ENCODE measurements at places on chromosomes 16 and 17. TPM values are rescaled to one million over a fixed set of nuclear protein-coding genes. Genes with fewer than 3 reads are reported as not detected.
A peak's percentile ranks its signal among the peaks of the same experiment; 100 is the strongest.

Gene CD300A
- not detected for total RNA-seq

Gene KRTAP16-1
- total RNA-seq: 0.05 TPM

Gene SERPINF2
- total RNA-seq: 0.17 TPM

Gene RAB40C
- total RNA-seq: 13.3 TPM

Gene ABCA9
- total RNA-seq: 3.3 TPM

Gene CSH2
- total RNA-seq: not detected

Gene NPIPA3
- 0.28 TPM for total RNA-seq

Gene MILR1
- total RNA-seq: 3.2 TPM

Gene CD300LB
- not detected for total RNA-seq

Gene POLDIP2
- total RNA-seq: 69.4 TPM

Gene C16orf54
- not detected for total RNA-seq

Gene KRTAP4-5
- total RNA-seq: not detected

Gene CEP295NL
- total RNA-seq: 1.5 TPM

Gene HSF5
- 0.05 TPM for total RNA-seq

Gene GNG13
- total RNA-seq: not detected

Gene WDR81
- 26.9 TPM for total RNA-seq

- DNase-seq: peak; percentile 13
These were observed 23.0 kb downstream of the DNAH2 start for GRCh38 chr17:7740481-7741001.

- no peak for DNase-seq
These were observed 9.5 kb downstream of the RNF213 start for GRCh38 chr17:80270104-80270503.

GRCh38 chr16:27538528-27538927, 11.2 kb downstream of the GTF3C1 start:
- DNase-seq: peak; percentile 46

DNA sequence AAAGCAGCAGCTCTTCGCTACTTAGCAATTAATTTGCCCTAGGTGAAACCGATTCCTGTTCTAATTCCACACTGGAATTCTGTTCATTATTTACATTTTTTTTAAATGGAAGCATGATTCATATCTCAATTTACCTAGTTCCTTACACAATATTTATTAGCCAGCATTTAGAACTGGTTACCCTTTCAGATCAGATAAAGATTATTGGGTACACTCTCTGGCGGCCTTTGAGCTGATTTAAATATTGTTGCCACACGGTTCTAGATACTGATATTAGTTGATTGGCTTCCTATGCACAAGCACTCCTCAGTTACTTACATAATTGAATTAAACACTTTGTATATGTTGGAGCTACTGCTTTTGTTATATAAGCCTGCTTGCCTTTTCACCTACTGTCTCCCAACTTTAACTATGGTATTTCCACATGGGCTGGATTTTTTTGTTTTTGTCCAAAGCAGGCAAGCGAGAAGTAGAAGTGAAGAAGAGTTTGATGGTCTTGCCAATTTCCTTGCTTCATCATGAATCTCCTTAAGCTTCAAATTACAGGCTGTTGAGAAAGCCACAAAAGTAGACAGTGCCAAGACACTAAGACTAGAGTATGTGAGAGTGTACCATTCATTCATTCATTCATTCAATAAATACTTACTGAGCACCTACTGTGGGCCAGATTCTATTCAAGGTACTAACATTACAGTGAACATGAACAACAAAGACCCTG, 3.9 kb upstream of the ALDH3A2 start:
- DNase-seq: no peak

GRCh38 chr17:74521701-74522201, 9.5 kb downstream of the CD300LB start:
- DNase-seq: no peak

DNA sequence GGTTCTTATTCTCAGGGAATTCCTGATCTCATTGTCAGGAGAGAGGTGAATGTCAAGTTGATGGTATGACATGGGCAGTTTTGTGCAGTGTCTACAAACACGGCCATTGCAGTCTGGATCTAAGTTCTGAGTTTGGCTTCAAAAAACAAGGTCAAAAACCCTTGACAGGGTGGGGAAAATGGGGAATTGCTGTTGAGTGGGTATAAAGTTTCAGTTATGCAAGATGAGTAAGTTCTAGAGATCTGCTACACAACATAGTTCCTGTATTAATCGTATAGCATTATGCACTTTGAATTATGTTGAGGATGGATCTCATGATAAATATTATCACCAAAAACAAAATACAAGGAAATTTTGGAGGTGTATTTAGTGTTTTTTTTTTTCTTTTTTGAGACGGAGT, 36.6 kb upstream of the CARMIL2 start:
- DNase-seq: no peak

DNA sequence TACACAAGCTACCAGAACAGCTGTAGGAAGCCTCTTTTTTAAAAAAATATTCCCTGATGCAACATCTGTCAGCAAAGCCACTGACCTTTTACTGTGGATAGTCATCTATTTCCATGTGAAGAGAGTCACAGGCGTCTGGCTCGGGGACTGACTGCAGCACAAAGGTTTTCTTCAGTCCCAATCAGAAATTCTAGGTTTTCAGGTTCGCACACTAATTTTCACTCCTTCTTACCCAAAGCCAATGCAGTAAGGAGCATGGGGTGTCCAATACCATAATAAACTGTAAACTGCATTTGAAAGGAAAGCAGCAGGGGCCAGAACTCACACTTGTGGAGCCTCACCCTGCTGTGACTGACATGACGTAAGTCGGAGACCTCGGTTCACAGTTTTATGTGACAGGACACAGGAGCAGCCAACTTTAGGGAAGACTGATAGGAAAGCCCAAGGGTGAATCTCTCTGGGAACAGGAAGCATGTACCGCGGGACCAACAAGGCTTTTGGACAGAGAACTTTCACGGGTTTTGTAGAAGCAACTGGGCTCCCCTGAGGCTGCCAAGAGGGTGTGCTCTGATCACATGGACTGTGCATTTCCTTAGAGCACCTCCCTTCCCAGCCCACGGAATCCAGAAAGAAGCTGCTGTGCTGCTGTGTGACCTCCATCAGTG, 9.1 kb upstream of the TMEM100 start:
- no peak for DNase-seq

DNA sequence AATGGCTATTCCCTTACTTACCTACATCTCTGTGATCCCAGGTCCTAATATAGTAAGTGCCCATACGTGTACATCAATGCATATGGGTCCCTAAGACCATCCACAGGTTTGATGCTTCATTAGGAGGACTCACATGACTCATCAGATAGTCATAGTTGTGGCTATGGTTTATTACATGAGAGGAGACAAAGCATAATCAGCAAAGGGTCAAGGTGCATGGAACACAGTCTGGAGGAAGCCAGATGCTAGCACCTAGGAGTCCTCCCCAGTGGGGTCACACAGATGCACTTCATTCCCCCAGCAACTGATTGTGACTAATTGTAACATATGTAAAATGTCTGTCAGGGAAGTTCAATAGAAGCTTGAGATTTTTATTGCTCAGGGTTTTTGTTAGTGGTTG, 42.8 kb downstream of the PHKB start:
- DNase-seq: peak; percentile 65

GRCh38 chr17:7330638-7331015, 1.5 kb upstream of the NEURL4 start:
- DNase-seq: no peak

DNA sequence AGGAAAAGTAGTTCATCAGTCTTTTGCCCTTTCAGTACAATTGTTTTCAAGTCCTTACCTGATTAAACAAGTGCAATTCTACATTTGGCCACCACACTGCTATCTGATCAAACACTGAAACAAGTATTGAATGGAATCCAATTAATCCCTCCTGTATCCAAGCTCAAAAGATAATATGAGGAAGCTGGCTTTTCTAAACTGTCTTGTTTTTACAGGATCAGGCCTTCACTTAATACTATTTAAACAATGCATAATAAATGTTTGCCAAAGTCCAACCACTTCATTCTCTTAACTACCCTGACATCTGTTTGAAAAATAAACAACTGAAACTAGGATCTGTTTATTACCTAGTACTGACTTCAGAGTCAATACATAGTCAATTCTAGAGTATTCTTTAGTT, 131.6 kb downstream of the MRTFB start:
- DNase-seq: peak; percentile 79

DNA sequence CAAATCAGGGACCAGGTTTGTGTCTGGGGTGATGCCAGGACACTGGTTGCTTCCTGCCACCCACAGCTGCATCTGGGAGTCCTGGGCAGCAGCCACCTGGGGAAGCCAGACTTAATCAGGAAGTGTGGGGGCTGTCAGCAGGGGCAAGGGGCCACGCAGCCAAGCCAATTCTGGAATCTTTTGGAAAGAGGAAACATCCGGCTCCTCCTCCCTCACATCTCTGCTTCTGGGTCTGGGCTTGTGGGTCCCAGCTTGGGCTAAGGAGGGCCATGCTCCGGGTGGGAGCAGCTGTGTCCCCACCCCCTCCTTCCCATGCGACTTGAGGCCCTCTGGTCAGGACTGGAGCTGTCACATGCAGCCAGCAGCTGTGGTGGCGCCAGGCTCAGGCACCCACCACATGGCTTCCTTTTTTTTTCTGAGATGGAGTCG, 37.0 kb upstream of the CCDC182 start:
- peak; percentile 42 for DNase-seq

GRCh38 chr16:50802000-50802399, 60.1 kb downstream of the CYLD start:
- DNase-seq: no peak

DNA sequence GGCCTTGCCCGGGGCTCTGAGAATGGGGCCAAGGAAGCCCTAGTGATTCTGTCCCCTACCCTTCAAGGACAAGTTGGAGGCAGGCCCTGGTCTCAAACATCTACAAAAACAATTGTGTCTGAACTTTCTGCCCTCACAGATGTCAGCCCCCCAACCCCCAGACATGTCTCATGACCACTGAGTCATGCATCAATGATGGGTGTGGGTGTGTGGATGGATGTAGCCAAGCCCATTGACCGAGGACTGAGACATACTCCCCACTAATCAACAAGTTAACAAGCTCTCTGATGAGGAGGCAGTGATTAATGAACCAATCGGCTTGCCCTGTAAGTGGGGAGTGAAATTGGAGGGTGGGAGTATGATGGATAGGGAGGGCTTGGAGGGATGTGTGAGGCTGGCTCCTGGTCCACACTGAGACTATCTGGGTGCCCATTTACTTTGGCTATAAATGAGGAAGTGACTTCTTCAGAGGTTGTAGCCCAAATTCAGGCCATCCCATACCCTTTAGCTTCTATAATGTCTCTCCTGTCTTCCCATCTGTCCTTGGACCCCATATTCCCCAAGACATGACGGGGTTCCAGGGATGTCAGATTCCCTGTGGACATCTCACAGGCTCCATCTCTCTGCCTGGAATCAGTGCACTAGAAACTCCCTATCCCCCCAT, 97.1 kb upstream of the TMEM97 start:
- no peak for DNase-seq

DNA sequence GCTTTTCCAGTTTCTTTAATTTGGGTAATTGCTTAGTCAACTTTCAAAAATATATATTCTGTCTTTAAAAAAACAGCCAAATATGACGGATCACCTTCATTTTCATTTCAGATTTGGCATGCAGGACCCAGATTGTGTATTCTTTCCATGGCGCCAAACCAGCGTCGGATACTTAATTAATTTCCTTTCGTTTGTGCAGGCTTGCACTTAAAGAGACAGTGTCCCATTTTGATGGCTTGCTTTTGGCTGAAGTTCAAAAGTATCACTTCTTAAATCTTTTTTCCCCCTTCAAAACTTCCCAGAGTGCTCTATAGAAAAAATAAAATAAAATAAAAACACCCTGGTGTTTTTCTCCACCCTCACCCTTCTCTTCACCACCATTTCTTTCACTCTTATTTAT, 394.5 kb upstream of the SOX9 start:
- DNase-seq: no peak

DNA sequence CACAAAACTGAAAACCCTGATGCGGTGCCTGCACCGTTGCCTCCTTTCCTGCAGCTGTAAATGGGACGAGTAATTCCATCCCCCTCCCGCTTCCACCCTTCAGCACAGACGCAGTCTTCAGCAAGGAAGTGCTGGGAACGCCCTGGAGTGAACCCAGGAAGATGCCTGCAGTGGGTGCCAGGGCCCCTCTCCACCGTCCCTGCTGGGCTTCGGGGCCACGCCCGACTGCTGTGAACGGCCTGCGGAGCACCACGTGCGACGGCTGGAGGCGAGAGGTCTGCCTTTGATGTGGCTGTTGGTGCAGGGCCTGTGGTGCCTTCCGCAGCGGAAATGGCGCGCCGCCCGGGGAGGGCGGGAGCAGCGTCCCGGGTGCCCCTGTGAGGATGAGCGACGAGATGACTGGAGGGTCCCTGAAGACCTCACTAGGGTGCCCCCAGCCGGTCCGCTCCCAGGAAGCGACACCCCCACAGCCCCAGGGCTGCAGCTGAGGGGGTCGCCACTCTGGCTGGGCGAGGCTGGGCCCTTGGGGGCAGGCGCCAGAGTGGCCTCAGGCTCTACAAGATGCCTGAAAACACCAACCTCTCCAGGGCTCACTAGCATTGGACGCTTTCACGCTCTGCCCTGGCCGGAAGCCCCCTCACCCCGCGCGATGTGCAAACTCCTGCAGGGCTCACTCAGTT, 749 bp upstream of the MC1R start:
- peak; percentile 50 for DNase-seq

DNA sequence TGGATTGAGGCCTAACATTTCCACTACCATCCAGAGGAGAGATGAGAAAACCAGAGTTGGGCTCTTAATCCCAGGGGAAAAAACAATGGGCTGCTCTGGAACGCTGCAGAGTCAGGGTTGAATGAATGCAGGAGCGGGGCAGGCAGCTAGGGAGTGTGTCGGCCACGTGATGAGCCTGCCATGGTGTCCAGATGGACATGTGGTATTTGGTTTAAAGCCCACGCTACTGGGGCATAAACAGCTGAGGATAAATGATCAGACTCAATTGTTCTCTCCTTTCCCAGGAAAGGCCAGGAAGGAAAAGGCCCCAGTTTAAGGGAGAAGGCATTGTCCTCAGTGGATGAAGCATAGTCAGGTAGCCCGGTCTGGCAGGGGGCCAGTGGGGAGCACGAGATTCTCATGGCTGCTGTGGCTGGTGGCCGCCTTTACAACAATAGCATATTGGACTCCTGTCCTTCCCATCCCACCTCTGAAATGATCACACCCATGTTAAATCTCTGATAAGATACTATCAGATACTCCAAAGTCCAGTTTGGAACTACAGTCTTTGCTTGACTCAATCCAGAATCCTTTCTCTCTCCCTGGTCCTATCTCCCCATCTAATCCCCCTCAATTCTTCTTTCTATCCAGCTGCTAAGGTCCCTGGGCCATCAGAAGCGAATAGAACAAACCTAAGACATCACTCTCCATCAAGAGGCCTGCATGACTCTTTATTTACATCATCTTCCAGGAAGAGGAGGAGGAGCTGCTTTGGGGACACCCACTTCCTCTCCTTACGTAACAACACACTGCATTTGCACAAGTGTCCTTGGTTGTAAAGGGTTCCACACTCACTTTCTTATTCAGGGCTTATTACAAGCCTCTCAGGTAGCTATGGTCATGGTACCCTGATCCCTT, 20.4 kb downstream of the CA4 start:
- DNase-seq: peak; percentile 96

- DNase-seq: no peak
These were observed 828.9 kb downstream of the CDH11 start for GRCh38 chr16:64292953-64293352.
